ENCODE measurements at places on chromosomes 1 and 21.

DNA sequence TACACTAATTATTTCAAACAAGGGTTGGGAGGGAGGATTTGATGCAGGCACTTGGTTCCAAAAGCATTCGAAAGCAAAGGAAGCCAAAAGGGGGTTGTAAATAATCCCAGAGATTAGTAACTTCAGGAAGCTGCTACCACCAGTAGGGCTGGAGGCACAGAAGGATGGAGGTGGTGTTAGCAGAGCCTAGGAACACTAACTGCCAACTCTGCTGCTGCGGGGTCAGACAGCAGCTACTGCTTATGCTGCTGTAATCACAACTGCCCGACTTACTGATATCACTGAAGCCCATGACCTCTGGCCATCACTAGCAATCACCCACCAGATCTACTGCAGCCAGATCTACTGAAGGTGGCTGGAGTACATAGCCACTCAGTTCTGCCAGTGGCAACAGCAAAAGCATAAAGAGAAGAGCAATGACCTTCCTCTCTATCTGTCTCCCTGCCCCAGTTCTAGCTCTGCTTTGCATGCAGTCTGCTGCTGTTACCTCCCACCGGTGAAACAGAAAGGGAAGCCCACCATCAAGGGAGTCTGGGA lies 408.5 kb downstream of the PLPP3 start:
- DNase-seq: no peak

- no peak for DNase-seq
Observed at GRCh38 chr21:40660461-40660860, 186.5 kb downstream of the DSCAM start.

DNA sequence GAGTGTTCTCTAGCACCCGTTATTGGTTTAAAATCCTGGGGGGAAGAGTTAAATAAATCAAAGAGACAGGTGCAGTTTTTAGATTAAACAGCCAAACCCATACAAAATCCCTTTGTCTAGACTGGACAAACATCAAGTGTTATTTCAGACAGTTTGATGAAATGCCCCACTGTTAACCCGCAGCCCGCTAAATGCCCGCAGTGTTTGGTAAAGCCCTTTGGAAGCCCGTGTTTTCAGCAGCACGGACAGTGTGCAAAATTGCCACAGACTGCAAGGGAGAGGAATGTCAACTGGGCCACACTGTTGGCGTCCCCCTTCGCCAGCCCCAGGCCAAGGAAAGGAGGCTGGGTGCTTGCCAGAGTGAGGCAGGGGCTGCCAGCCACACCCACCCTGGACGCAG lies 26.6 kb downstream of the AJAP1 start:
- no peak for DNase-seq

DNA sequence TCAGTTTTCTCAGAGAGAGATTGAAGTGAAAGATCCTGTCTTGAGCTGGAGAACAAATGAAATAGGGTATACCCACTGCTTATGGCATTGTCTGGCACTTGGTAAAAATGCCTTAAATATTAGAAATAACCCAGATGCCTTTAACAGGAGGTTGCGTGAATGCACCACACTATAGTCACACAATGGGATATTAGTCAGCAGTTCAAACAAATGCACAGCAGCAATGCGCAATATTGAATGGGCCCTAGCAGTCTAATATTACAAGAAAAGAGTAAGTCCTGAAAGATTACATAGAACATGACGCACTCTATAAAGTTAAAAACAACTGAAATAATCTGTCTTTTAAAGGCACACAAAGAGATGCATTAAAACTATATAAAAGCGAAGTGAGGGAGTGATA lies 161.1 kb downstream of the EDEM3 start:
- no peak for DNase-seq

DNA sequence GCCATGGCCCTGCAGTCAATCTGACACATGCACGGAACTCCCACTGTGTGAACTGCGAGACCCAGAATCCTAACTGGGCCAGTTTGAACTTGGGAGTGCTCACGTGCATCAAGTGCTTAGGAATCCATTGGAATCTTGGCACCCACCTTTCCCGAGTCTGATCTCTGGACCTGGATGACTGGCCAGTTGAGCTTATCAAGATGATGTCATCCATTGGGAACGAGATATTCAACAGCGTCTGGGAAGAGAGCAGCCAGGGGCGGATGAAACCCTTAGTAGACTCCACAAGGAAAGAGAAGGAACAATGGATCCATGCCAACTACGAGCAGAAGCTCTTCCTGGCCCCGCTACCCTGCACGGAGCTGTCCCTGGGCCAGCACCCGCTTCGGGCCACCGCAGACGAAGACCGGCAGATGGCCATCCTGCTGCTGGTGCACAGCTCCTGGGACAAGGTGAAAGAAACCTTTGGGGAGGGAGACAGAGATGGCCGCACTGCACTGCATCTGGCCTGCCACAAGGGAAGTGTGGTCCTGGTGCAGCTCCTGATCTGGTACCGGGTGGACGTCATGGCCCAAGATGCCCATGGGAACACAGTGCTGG lies 3.1 kb upstream of the TDRD5 start:
- DNase-seq: no peak
